ENCODE measurements at places on chromosomes 1 and 21.

DNA sequence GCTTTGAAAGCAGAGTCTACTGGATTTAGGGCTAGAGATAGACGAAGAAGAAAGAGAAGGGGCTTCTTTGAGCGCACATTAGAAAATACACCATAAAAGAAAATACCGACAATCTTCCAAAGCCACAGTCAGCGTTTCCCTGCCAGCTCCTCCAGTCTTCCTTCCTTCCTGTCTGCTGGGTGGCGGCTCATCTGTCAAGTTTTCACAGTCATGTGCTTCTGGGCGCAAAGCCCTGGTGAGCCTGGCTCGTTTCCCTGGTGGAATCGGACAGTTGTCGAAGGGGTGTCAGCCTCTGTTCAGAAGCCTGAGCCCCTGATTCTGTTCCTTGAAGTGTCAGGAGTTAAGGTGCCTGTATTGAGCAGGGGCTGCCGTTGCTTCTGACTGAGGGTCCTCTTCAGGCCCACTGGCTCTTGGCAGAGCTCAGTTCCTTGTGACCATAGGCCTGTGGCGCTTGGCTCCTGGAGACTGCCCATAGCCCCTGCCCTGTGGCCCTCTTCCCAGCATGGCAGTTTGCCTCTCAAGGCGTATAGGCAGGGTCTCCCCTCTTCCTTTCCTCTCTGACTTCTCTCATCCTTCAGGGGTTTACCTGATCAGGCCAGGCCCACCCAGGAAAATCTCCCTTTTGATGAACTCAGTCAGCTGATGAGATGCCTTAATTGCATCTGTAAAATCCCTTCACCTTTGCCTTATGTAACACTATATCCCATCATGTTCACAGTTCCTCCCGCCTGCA, 58.6 kb downstream of the ADARB1 start:
- no peak for DNase-seq

GRCh38 chr1:39761557-39762260, 9.4 kb downstream of the OXCT2 start:
- no peak for DNase-seq

DNA sequence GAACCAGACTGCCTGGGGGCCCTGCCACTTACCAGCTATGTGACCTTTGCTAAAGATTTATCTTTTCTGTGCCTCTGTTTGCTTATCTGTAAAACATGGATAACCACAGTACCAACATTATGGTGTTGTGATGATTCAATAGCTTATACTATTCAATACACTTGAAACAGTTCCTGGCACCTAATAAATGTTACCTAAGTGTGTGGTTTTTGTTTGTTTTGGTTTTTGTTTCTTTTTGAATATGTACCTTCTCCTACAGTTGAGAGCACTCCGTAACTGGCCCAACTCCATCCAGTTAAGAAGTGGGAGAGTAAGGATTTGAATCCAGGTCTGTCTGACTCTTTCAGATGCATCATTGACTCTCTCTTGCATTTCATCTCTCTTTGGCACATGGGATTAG, 125.8 kb upstream of the C8B start:
- DNase-seq: no peak

DNA sequence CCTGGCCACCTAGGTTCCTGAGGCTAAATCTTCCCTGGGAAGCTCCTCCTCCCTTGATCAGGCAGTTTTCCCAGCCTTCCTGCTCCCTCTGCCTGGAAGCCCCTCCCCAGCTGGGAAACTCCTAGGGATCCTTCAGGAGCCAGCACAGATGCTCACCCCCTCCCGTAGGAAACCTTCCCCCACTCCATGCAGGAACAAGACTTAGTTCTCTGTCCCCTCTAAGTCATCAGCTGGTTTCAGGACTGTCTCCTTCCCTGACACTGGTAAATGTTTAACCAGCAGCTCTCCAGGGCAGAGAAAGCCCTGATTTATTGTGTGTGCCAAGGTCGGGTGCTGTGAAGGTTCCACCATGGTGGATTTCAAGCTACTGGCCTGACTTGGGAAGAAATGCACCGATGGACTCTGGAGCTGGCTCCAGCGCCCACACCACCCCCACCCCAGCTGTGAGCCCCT, 25.0 kb downstream of the TTC39A start:
- no peak for DNase-seq

GRCh38 chr21:41258617-41259016, 58.0 kb upstream of the FAM3B start:
- no peak for DNase-seq

DNA sequence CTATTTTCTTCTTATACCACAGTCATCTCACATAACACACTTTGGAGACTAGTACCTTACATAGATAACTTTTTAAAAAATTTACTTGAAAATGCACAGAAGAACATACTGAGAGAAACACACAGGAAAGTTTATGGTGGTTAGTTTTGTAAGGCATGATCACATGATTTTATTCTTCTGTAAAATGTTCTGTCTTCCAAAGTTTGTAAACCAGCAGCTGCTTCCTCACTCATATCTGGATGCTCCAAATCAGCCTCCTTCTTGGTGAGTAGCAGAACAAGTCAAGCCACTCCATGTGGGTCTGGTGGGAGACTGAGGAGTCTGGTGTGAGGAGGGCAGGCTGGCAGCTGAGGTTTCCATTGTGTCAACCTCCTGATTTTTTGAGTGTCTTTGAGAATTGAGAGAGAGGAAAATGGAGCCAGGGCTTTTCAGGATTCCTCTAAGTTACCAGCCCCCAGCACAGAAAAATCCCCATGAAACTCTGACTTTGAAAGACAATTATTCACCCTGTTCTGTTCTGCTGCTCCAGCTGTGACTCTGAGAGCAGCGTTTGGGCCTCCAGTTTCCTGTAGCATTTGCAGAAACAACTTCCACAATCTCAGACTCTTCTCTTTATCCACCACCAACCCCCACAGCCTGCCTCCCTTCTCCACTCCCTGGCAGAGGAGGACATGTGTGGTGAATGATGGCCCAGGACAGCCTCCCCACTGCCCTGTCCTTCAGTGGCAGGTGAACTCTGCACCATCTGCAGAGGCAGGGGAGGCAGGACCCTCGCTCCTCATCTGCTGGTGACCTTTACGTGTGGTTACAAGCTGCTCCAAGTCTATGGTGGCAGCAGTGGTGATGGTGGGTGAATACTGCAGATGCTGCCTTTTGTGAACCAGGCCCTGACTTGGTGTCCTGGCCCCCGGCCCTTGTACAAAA, 82.3 kb downstream of the FCRL5 start:
- no peak for DNase-seq
